AML-193 (cell line): ENCODE measurements at places on chromosomes 16 and 17.

DNA sequence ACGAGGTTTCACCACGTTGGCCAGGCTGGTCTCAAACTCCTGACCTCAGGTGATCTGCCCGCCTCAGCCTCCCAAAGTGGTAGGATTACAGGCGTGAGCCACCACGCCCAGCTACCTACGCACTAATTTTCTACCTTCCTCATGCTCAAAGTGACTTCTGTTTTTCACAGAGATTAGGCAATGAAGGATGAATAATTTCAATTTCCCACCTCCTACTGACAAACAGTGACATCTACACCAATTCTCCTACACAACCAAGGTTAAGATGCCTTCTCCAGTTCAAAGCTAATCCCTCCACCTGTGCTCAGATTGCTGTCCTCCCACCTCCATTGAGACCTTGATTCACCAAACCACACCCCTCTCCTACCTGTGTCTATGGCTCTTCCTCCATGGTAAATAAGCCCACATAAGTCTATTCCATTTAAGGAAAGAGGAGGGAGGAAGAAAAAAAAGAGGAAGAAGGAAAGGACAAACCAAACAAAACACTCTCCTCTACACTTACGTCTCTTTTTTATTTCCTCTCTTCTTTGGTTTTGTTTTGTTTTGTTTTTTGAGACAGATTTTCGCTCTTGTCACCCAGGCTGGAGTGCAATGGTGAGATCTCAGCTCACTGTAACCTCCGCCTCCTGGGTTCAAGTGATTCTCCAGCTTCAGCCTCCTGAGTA is 5.5 kb upstream of the MED11 start:
- peak; percentile 40 for DNase-seq

DNA sequence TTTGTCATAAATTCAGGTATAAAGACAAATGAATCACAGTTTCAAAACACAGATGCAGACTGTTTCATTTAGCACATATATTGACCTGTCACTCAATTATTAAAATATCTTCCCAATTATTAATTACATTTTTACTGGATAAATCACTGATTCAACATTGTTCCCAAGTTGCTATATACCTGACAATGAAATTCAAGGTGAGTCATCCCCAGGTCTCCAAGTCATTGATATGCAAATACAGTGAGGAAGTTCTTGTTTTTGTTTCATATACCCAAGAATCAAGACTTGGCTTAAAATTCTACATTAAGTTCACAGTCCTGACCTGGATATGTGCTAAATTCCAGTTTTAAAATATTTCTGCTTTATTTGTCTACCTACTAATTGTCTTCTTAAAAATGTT is 599.3 kb upstream of the PSMD7 start:
- no peak for DNase-seq

- DNase-seq, result no peak
Measured at GRCh38 chr17:28406473-28406814, 432 bp upstream of the SLC46A1 start.

GRCh38 chr17:40309949-40310510 is 1.1 kb downstream of the RARA start:
- no peak for DNase-seq

DNA sequence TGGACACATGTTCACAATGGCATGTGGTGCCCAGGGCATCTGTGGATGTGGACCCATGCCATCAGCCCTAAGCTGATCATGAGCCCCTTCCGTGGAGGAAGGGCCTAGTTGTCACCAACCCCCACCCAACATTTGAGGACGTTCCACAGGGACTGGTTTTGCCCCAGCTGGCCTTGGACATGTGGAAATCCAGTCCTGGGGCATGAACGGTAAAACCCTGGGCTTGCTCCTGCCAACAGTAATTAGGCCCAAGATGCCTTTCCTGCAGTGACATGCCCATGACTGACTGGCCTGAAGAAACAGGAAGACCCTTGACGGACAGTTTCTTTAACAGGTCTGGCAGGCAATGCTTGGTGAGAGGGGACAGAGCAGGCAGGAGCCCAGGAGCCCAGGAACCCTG is 7.7 kb downstream of the TNS4 start:
- no peak for DNase-seq

DNA sequence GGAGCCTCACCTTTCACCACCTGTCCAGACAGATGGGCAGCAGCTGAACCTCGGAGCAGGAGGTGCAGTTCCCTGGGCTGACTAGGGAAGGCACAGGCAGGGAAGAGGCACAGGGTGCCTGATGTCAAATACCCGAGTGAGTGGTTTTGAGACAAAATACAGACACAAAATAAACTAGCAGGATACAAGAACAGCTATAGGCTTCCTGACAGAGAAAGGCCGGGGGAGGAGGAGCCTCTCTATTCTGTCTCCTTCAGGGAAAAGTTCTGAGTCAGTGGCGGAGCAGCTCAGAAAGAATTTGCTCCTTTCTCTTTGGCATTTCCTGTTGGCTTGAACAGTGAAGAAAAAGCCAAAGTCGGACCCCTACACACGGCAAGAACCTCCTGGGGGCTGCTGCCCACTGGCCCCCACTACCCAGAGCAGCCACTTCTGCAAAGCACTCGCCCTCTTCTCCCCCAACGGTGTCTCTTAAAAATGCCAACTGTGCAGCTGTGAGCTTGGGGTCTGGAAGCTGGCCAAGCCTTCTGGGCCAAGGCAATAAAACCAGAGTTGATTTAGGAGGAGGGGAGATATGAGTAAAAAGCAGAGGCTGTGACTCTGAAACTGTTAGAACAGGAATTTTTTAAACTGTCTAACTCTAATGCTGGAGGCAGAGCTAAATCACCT is 14.4 kb upstream of the FAAP100 start:
- no peak for DNase-seq

- peak; percentile 58 for DNase-seq
Measured at GRCh38 chr16:70529051-70529777, 5.6 kb downstream of the SF3B3 start.

- DNase-seq, result no peak
Measured at GRCh38 chr17:57750895-57751294, 5.8 kb upstream of the CCDC182 start.

GRCh38 chr17:6179017-6179416 is 108.8 kb downstream of the WSCD1 start:
- no peak for DNase-seq

GRCh38 chr17:80339118-80339517 is 75.8 kb upstream of the ENDOV start:
- DNase-seq, result no peak

DNA sequence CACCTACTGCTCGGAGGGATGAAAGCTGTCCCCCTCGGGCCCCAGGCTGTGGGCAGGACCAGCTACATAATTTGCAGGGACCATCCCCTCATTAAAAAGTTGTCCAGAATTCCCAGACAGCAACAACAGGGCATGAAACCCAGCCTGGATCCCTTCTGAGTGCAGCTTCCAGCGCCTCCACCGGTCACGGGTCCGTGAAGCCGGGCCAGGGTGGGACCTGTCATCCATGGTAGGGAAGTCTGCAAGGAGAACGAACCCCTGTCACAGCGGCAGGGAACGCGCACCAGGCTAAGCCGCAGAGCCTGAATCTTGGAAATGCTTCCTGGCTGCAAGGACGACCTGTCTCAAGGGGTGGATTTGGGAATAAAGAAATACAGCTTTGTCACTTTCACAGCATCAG is 214.2 kb downstream of the RBFOX3 start:
- DNase-seq, result no peak

DNA sequence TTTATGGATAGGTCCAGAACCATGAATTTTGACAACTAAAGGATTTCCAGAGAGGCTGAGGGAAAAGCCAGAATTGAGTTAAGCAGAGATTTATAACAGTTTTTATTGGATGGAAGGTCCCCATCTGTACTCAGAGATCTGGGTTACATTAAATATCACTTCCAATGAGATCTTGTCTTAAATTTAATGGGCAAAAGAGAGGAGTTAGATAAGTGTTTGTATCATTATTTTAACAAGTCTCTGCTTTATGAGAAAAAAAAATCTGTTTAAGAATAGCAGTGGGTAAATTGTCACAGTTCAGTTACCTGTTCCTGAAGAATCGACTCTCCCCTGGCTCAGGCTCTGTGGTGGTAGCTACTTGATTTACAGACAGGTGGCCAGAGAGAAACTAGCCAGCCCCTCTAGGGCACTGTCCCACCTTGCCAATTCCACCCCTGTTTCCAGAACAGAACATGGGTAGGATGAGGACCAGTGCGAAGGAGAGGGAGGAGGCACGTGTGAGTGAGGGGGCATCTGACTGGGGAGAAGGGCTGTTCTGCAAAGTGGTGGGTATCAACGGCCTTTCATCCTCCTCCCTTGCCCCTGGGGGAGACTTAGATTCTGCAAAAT is 22.1 kb upstream of the CRHR1 start:
- no peak for DNase-seq

DNA sequence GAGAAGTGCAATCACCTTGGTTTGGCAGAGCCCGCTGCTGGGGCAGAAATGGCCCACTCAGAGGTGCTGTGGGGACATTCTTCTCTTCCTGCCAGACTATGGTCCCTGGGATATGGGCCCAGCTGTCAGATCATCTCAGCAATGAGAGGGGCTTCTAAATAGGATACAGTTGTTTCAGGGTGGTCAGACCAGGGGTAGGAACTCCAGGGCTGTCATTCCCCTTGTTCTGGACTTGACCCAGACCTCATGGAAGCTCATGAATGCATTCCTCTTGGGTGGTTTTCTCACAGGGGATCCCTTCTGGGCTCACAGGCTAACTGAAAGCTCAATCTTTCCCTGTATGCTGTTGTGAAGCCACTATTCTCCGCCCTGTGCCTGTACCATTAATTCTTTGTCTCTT is 347.2 kb downstream of the SLC39A11 start:
- DNase-seq, result no peak

DNA sequence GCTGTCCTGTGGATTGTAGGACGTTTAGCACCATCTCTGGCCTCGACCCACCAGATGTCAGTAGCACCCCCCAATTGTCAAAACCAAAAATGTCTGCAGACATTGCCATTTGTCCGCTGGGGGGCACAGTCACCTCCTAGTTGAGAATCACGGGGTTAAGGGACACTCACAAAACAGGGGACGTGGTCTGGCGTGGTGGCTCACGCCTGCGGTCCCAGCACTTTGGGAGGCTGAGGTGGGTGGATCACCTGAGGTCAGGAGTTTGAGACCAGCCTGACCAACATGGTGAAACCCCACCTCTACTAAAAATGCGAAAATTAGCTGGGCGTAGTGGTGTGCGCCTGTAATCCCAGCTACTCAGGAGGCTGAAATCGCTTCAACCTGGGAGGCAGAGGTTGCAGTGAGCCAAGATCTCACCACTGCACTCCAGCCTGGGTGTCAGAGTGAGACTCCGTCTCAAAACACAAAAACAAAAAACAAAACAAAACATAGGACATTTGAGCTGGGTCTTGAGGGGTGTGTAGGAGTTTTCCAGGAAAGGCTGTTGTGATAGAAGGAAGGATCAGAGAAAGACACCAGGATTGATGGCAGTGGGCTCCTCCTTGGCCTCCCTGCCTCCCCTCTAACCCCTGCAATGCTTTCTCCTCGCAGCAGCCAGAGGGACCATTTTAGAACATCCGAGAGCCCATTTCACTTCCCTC is 171.8 kb upstream of the GSE1 start:
- peak; percentile 51 for DNase-seq

DNA sequence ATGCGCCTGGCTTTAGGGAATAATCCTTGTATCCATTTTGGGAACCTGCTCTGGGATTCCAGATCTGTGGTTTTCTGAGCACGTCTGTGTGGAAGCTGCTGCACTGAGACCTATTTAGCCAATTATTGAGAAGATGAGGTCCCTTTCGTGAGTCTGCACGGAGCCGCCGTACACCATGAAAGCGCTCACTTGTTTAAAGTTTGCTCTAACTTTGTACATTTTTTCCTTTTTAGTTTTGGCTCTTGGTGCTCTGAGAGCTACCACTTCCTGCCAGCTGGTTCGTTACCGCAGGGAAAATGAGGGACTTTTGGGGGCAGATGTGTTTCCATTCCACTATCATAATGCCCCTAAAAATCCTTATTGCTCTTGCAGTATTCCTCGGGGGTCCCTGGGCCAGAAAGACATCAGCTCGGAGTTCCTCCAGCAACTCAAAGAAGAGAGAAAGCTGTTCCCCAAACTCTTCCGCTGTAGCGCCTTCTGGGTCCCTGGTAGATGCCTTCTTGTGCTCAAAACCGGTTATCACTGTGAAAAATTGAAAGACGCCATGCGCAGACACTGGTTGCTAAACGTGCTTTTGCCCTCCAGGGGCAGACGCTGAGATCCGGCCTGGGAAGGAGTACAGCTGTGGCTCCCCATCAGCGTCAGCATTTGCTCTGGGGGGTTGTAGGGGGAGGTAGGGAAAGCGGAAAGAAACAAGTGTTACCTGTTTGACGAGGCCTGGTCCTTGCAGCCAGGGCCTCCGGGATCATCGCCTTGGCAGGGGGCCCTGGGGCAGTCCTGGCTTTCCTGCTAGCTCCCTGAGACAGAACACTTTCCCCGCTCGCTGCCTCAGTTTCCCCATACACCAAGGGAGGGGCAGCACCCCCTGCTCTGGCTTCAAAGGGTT is 238.1 kb downstream of the MRTFB start:
- DNase-seq, result no peak

DNA sequence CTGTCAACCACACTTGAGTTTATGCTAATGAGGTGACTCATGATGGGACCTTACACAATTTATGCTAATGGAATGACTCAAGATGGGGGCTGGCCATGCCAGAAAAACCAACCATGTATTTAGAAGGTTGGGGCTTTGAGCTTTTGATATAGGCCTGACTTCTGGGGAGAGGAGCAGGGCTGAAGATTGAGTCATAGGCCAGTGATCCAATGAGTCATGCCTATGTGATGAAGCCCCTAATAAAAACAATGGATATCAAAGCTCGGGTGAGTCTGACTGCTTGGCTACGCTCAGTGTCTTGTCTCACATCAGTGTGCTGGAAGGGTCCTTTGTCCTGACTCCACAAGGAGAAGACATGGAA is 7.3 kb downstream of the MFSD6L start:
- DNase-seq, result no peak

DNA sequence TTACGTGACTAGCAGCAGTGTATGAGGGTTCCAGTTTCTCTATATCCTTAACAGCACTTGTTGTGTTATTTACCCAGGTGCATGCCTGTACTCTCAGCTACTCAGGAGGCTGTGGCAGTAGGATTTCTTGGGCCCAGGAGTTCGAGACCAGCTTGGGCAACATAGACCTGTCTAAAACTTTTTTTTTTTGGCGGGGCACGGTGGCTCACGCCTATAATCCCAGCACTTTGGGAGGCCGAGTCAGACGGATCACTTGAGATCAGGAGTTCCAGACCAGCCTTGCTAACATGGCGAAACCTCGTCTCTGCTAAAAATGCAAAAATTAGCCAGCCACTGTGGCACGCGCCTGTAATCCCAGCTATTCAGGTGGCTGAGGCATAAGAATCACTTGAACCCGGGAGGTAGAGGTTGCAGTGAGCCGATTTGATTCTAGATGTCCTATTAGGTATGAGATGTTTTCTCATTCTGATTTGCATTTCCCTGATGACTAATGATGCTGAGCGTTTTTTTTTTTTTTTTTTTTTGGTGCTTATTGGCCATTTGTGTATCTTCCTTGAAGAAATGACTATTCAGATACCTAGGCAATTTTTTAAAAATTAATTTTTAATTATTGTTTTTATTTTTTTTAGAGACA is 13.4 kb downstream of the CASC3 start:
- DNase-seq, result no peak

GRCh38 chr17:12789075-12789480 is 220 bp upstream of the ARHGAP44 start:
- no peak for DNase-seq
